ENCODE measurements at places on chromosomes 4 and X.
A peak's percentile ranks its signal among the peaks of the same experiment; 100 is the strongest.

GRCh38 chr4:186134257-186134656 lies 29.8 kb downstream of the FAM149A start:
- peak; percentile 58 for DNase-seq

GRCh38 chr4:74794382-74795010 lies at the start of gene BTC:
BTC (minus strand) TSS chr4:74794523; CDS start chr4:74794325, 198 bp downstream.
- DNase-seq = no peak

- no peak for DNase-seq
These were observed 27.4 kb downstream of the GBA3 start for GRCh38 chr4:22720091-22720490.

- DNase-seq = no peak
These were observed 17.7 kb upstream of the SLC7A11 start for GRCh38 chr4:138259824-138260223.

- DNase-seq = no peak
These were observed 78.0 kb downstream of the GUCY2F start for GRCh38 chrX:109403922-109404321.

DNA sequence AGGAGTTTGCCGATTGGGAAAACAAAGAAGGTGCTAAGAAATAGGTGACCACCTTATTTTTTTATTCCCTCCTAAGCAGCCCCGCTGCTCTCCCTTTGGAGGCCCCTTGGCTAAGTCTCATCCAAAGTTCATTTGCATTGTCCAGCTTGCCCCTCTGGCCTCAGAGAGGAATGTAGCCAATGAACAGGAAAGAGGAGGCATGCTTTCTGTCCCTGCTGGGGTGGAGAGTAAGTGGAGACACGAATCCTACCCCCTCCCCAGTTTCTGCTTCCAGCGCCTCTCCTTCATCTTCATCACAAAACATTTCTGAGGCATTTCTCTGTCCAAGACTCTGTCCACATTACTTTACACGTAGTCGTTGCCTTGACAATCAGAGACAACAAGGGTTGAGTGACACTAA lies 38.7 kb downstream of the NLGN3 start:
- no peak for DNase-seq

DNA sequence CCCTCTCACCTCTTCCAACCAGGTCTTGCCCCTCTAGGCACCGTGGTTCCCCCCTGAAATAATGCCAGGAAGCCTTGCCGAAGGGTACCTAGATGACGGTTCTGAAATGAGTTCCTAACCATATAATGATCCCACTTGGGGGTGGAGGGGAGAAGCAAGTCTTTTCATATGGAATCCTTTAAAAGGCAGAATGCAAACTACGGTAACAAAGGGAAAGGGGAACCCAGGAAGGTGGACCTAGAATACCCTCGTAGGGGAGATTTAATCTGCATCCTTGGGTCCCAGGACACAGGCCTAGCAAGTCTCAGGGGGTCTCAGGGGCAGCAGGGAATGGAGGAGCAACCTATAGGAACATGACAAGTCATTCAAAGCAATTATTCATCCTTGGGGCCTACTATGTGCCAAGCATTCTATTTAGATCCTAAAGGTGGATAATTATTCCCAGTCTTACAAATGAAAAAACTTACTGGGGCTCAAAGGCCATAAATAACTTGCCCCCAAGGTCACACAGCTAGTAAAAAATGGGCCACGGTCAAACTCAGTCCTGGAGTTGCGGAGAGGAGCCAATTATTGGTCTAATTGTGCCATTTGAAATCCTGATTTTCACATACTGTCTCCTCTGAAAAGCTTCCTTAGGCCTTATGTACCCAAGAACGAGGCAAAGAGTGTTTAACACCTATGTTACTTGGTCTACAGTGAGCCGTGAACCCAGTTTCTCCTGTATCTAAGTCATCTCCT lies 8.8 kb downstream of the BCOR start:
- DNase-seq = no peak

DNA sequence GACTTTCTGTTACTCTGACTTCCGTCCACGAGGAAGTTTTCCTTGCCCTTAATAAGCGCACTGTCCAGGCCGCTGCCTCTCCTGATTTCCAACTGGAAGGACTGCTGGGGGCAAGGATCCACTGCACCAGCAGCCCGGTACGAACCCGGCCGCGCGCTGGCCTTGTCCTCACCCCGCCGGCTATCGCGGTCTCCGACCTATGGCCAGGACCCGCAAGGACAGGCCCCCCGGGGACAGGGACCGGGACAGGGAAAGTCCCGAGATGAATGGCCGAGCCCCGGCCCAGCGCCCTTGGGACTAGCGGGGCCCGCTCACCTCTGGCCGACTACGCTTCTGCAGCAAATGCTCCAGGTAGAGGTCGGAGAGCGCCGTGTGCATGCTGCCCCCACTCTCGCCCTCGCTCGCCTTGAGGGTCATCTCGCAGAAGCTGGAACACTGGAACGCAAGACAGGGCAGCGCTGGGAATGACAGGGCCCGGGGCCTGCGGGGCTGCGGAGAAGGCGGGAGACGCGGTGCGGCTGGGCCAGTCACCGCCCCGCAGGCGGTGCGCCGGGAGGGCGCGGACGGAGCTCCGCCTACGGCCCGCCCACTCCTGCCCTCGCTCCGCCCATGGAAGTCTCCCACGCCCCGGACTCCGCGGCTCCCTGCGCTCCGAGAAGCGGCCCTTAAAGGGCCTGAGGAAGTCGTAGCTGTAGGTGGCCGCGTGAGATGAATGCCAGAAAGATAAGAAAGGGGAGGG lies at the start of gene MPP1:
Gene MPP1, minus strand, starts transcription at position 529 of the 739 bp plus-strand sequence. Its CDS starts 112 bp downstream, at position 417.
- DNase-seq = peak; percentile 63

DNA sequence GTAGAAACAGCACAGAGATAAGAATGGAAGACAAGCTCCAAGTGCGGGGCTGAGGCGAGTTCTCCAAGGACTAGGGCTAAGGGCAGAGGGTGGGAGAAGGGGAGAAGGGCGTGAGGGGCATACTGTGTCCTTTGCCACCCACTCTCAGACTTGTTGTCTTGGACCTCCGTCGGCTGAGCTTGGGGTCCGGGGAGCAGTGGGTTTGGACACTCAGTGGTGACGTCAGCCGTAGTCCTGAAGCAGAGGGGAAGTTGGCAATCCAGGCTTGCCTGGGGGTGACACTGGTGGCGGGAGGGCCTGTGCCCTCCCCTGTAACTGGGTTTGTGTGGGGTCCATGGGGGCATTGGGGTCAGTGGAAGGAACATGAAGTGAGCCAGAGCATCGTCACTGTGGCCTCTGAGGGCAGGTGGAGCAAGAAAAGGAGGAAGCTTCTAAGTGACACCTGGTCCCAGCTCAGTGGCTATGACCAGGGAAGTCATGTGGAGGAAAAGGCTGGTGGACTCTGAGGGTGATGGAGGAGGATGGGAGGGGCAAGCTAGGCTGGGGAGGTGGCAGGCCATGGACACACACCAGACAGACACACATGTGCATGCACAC lies 17.6 kb downstream of the CD99 start:
- DNase-seq = no peak

DNA sequence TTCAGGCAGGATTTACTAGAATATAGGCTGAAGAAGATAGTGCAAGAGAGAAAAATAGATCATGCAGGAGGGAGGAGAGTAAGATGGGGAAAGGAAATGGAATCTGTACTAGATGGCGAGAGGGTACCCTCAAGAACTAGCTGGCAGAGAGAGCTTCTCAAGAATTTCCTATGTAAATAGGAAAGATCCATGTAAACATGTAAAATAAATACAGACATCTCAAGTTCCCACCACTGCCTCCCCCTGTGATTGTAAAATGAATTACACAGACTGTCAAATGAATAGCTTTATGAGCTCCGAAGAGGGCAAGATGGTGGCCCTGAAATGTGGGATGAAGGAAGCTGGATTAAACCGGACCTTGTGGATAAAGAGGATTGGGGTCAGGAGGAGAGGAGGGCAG lies 178.0 kb downstream of the PALLD start:
- no peak for DNase-seq

GRCh38 chr4:119659576-119659975 lies 31.0 kb upstream of the PDE5A start:
- no peak for DNase-seq

DNA sequence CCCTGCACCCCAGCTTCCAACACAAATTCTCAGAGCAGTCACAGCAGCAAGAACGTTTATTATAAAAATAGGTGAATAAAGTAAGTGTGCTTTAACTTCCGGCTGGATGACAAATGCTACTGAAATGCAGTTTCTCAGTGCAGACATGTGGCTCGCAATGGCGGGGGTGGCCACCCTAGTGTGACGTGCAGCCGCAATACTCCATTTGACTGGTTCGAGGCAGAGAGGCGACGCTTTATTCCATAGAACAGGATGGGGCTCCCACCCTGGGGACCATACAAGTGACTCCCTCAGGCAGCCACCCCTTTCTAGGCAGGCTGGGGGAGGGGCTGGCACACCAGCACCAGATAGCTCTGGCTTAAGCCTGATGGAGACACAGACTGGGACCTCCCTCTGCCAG lies 14.5 kb downstream of the TNIP2 start:
- DNase-seq = no peak

DNA sequence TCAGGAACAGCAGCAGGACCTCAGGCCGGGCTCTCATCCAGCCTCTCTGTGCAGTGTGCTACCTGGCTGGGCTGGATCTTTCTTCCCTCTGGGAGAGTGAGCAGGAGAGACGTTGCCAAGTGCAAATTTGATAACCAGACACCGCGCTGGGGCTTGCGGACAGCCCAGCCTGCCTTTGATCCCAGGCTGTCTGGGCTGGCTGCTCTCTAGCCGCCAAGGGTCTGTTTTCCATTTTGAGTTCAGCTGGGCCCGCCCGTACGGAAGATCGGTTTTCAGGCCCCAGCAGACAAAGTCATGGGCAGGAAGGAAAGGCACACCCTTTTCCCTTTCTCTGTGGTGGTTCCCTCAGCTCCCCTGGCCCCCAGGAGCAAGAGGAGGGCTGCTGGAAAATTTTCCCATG lies 90.2 kb downstream of the CPZ start:
- DNase-seq = no peak

GRCh38 chr4:22522206-22522605 lies 6.3 kb upstream of the ADGRA3 start:
- no peak for DNase-seq

- DNase-seq = no peak
These were observed 95.3 kb downstream of the COMMD8 start for GRCh38 chr4:47368211-47368610.

- no peak for DNase-seq
These were observed 405.7 kb upstream of the GALNT7 start for GRCh38 chr4:172762895-172763294.

DNA sequence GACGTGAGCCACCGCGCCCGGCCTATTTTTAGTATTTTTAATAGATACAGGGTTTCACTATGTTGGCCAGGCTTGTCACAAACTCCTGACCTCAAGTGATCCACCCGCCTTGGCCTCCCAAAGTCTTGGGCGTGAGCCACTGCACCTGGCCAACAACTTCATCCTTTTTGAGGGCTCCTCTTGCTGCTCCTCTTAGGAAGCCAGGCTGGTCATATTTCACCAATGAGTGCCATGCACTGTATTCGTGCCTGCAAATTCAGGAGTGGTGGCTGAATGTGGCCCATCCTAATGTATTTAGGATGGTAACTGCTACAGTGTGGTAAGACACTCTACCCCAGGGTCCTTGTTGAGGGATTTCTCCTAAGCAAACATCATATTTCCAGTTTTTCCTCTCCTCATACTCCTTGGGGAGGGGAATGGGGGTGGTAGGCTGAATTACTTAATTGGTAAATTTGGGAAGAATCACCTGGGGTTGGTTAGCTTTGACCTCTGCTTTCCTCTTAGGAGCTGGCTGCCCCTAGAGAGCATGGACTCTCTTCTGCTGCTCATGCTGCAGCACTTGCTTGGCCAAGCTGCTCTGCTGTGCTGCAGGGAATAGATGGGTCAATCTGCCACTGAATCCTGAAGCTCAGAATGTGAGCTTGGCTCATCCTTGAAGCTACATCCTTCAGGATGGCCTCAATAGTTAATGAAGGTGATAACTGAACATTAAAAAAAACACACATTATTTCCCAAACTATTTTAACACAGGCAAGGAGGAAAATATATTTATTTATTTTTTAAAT lies 167.4 kb downstream of the HS3ST1 start:
- DNase-seq = no peak

- no peak for DNase-seq
These were observed 15.1 kb upstream of the AFF1 start for GRCh38 chr4:86919561-86920223.

- DNase-seq = no peak
These were observed 43.8 kb downstream of the GALNT7 start for GRCh38 chr4:173212379-173212778.

DNA sequence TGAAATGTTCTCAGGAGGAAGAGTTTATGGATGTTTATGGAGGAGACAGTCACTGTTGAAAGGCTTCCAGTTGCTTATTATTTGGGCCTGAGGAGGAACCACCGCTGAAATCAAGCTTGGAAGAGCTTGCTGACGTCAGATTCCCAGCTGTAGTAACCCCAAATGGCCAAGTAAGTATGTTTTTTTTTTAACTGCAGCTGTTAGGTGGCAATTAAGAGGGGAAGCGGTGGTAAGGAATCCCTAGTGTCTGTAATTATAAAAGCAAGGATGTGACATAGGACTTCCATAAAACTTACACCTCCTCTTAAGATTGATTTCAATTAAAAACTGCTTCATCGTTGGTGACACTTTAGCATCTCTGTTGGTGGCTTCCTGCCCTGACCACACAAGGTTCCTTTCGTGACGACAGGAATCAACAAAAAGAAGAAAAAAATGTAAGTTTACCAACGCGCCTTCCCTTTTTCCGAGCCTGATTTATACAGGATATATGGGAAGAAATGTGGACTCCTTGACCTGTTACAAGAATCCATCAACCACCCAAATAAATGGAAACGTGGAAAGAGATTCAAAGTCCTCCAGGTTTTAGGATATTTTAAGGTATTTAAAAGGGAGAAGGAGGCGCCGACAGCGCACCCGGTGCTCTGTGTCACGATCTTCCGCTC lies 884 bp downstream of the RELL1 start:
- DNase-seq = no peak

GRCh38 chr4:128268970-128269369 lies 18.6 kb downstream of the PGRMC2 start:
- DNase-seq = no peak

GRCh38 chr4:119233191-119233590 lies 20.7 kb downstream of the USP53 start:
- no peak for DNase-seq

- no peak for DNase-seq
These were observed 71.6 kb downstream of the FAM53A start for GRCh38 chr4:1612278-1613098.

DNA sequence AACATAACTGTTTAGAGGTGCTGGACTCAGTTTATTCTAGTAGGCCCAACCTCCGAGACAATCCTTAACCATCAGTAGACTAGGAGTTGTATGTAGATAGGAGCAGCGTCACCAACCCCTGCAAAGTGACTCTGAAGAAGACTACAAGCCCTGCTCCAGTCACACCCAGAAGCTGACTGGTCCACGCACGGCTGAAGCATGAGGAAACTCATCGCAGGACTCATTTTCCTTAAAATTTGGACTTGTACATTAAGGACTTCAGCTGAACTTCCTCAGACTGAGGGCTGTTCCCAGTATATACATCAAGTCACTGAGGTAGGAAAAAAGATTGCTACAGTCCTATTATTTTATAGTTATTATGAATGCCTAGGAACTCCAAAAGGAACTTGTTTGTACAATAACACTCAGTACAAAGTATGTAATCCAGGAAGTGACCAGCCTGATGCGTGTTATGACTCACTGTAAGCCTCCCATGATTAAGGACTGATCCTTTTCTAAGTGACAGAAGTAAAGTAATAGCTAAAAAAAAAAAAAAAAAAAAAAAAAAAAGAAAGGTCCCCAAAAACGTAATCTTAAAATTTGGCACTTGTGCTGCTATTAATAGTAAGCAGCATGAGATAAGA lies 41.6 kb upstream of the UGT2B7 start:
- DNase-seq = no peak
